GM23338 (cell line): ENCODE measurements at places on chromosomes 11 and 22.

DNA sequence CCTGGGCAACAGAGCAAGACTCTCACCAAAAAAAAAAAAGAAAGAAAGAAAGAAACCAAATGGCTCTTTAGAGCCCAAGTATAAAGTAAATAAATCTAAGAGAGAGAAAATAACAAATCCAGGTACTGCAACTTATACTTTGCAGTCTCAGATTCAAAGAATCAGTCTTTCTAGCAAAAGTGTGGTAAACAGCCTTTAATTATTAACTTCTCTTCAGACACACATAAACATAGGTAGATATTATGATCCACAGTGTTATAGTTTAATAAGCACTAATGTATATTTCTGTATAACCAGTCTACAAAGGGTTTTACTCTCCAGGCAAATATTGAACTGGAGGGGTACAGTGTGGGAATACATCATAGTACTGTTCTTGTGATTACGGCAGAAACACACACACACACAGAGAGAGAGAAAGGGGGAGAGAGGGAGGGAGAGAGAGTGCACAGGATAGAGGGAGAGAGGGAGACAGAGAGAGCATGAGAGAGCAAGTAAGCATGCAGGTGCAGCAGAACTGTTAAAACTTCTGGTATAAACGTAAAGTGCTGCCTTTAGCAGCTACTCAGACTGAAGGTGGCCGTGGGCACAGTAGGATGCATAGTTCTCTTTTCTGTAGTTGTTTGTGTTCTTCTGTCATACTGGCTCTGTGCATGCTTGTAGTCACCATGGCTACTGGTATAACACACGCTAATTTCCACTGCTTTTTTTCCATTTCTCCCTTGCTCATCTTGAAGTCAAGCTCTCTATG, 32.3 kb downstream of the MTMR2 start:
- DNase-seq = no peak

DNA sequence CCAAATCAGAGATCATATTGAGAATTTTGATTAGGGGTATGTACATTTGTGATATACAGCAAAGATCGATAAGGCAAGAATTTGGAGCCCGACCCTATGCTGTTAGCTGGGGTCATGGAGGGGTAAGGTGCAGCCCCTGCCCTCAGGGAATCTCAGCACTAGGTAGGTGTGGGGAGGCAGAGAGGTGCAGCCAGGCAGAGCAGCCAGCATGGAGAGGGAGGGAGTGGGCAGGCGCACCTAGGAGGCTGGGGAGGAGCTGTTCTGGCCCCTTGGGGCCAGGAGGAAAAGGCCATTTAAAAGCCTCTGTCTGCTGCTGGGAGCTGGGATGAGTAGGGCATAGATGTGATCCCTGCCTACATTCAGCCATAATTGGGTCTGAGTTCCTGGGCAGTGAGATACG, 293.0 kb downstream of the TBC1D22A start:
- no peak for DNase-seq

DNA sequence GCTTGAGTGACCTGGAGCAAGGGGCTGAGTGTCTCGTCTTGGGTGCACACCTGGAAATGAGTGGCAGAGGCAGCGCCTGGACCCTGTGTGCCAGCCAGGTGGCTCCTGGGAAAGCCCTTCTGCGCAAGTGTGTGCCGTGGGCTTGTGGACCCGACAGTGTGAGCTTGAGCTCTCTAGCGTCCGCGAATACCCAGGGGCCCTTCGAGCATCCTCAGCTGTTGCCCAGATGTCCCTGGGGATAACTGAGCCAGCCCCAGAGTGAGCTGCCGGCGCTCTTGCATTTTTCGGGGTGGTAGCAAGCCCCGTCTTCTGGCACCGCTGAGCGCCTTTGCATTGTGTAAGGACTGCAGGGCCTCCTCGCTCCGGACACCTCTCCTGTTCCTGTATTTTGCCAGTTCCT, 399.2 kb downstream of the TBC1D22A start:
- DNase-seq = no peak

GRCh38 chr11:116696381-116696941, 76.3 kb downstream of the BUD13 start:
- DNase-seq = no peak

- DNase-seq = no peak
Measured at GRCh38 chr22:18935889-18936529, at the start of gene PRODH. Gene PRODH, minus strand, starts transcription at chr22:18936293. Its CDS starts 6 bp downstream, at chr22:18936287.

GRCh38 chr11:12535321-12535720, 138.9 kb upstream of the TEAD1 start:
- no peak for DNase-seq

DNA sequence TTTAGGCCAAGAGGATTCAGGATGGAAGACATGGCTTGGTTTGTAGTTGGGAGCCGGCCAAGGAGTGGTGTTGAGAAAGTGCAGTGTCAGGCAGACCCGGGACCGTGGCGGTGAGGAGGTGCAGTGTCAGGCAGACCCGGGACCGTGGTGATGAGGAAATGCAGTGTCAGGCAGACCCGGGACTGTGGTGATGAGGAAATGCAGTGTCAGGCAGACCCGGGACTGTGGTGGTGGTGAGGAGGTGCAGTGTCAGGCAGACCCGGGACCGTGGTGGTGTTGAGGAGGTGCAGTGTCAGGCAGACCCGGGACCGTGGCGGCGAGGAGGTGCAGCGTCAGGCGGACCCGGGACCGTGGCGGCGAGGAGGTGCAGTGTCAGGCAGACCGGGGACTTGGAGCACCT, 59.7 kb downstream of the LRP5 start:
- DNase-seq = no peak

DNA sequence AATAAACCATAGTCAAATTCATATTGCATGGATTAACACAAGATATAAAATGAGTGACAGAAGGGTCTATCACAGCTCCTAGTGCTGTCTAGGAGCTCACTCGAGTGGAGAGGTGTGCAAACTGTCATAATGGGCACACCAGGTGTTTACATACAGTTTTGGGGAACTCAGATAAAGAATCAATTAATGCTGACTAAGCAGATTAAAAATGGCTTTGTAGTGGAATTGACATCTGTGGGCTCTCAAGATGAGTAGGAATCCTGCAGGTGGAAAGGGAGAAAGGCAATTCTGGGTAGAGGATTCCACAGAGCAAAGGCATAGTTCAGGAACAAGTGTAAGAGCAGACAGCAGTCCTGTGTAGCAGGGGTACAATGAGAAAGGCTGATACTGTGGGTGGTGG, 496.2 kb upstream of the CCDC90B start:
- no peak for DNase-seq

DNA sequence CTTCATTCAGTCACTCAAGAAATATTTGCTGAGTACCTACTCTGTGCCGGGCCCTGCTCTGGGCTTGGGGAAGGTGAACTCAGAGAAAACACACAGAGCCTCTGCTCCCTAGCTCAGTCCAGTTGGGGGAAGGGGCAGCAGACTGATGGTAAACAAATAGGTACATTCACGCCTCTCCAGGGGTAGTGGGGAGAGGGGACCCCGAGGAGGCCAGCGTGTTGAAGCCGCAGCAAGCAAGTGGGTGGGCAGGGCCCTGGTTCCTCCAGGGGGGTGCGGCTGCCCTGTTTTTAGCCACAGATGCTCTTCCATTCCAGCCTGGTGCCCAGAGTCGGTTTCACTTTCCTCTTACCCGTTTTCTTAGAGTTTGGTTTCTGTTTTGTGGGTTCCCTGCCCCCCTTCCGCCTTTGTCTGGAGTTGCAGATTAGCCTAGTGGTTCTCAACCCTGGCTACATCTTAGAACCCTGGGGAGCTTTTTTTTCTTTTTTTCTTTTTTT, 8.7 kb downstream of the DRAP1 start:
- DNase-seq = no peak

DNA sequence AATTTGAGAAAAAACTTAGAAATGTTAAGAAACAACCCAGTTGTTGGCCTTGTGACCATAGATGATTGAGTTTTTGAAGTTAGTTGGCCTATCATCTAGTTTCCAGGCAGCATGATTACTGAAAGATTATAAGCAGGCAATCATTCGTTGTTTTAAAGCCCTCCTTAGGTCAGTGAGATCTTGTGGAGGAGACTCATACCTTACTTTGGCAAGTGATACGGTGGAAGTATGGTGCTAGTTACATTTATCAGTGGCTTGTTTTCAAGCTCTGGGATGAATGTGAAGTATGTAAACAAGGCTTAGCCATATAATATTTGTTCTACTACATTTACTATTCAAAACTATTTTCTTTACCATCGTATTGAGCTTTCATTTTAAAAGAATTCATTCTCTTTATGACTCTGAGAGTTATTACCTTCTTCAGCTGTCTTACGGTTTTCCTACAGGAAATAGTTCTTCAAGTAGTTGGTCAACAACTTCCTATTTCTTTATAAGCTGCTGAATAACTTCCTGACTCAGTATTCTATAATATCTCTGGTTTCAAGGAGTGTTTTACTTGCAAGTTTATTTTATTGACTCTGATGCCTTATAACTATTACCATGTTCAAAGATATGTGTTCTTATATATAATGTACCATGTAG, 7.3 kb downstream of the YAP1 start:
- no peak for DNase-seq
